ENCODE measurements at places on chromosomes 13 and 19. TPM values are rescaled to one million over a fixed set of nuclear protein-coding genes. Genes with fewer than 3 reads are reported as not detected.

Gene MAP4K1
- total RNA-seq, result 17.7 TPM

DNA sequence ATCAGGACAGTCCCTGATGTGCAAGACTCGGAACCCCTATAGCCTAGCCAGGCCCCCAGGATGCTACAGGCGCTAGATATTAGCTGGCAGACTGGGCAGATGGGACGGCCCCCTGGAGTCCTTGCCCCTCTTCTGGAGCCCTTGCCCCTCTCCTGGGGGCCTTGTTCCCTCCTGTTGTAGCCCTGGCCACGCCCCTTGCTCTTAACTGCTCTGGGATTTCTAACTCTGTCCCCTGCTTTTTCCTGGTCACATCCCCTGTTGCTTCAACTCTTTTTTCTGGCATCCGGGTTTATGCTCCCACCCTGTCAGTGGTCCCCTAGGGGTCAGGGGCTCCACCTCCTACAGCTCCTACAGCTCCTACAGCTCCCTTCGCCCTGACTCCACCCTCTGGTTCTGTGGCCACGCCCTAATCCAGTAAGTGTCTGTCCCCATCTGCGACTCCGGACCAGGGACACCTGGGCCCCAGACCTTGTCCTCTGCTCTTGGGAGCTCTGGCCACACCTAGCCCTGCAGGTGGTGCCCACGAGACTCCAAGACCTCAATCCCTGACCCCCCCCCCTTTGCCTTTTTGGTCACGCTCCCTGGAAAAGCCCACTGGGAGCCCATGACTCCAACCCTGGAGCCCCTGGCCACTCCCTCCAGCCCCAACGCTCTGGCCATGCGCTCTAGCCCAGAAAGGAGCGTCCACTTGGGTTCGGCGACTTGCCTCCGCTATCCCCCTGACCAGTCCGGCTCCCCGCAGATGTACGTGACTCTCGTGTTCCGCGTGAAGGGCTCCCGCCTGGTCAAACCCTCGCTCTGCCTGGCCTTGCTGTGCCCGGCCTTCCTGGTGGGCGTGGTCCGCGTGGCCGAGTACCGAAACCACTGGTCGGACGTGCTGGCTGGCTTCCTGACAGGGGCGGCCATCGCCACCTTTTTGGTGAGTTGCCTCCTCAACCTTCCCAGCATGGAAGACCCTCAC, 6.8 kb downstream of the PLPPR2 start:
- H3K4me1 ChIP-seq, result no peaks in the 10 kb centered on the region
- DNase-seq, result no peak
- no peak overlapping the region for H3K4me3 ChIP-seq
- no peaks in the 10 kb centered on the region for H3K36me3 ChIP-seq
- H3K27me3 ChIP-seq, result no peaks in the 10 kb centered on the region

- DNase-seq, result no peak
- peaks cover 19% of the 10 kb centered on the region for H3K36me3 ChIP-seq
- H3K27me3 ChIP-seq, result no peaks in the 10 kb centered on the region
- no peak overlapping the region for H3K27ac ChIP-seq
- peaks cover 8% of the 10 kb centered on the region for H3K4me1 ChIP-seq
Observed at GRCh38 chr19:58284199-58284598, 5.4 kb downstream of the ZNF8 start.

- no peak overlapping the region for H3K27ac ChIP-seq
- DNase-seq, result no peak
- H3K27me3 ChIP-seq, result no peaks in the 10 kb centered on the region
- H3K36me3 ChIP-seq, result no peaks in the 10 kb centered on the region
Observed at GRCh38 chr13:47726394-47726793, 274.7 kb downstream of the SUCLA2 start.

DNA sequence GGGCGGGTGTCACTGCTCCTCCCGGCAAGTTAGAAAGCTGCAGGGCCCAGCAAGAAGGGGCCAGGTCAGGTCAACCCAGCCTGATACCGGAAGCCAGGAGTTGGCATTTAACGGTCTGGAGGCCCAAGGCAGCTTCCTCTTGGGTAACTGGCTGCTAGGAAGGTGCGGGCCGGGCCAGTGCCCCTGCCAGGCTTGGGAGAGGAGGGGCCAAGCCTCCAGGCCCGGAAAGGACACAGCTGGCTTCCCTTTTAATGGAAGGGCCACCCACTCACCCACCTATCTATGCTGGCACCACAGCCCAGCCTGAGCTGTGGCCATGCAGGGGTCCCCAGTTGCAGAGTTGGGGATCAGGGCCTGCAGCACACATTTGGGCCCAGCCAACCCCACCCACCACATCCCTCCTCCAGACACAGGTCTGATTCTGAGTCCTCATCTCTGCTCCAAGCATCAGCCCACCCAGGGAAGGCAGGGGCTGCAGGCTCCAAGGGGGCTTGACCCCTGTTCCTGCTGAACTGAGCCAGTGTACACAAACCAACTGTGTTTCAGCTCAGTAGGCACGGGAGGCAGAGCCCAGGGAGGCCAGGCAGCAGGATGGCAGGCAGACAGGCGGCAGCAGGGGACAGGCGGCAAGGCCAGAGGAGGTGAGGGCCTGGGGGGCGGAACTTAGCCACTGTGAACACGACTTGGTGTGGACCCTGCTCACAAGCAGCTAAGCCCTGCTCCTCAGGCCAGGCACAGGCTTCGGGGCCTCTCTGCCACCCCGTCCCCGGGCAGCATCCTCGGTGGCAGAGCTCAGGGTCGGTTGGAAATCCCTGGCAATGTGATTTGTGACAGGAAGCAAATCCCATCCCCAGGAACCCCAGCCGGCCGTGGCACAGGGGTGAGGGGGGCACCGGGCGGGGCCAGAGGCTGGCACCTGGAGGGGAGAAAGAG, 40.8 kb downstream of the ZSWIM4 start:
- DNase-seq, result peak; percentile 59
- no peaks in the 10 kb centered on the region for H3K27me3 ChIP-seq
- H3K27ac ChIP-seq, result peak overlapping the region; percentile 83
- no peak overlapping the region for H3K4me3 ChIP-seq
- H3K36me3 ChIP-seq, result no peaks in the 10 kb centered on the region

Gene SLC25A41
- total RNA-seq, result 0.28 TPM

DNA sequence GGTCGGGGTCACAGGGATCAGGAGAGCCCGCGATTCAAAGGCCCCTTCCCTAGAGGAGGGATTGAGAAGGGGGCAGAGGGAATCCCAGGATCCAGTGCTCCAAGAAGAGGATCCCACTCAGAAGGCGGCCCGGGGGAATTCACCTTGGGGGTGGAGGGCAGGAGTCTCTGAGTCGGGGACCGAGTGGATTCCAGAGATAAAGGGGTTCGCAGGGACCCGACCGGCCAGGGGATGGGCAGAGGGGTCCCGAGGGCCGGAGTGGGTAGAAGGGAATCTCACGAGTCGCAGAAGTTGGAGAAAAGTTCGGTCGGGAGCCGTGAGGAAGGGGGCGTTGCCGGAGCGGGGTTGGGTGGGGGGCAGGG, 261 bp downstream of the PRKD2 start:
- peaks cover 6% of the 10 kb centered on the region for H3K36me3 ChIP-seq
- no peaks in the 10 kb centered on the region for H3K27me3 ChIP-seq
- H3K27ac ChIP-seq, result peak overlapping the region; percentile 86
- H3K4me1 ChIP-seq, result peaks cover 10% of the 10 kb centered on the region
- H3K4me3 ChIP-seq, result peak overlapping the region; percentile 69

Gene KLK2
- total RNA-seq, result not detected

Gene RYR1
- total RNA-seq, result 2.8 TPM

DNA sequence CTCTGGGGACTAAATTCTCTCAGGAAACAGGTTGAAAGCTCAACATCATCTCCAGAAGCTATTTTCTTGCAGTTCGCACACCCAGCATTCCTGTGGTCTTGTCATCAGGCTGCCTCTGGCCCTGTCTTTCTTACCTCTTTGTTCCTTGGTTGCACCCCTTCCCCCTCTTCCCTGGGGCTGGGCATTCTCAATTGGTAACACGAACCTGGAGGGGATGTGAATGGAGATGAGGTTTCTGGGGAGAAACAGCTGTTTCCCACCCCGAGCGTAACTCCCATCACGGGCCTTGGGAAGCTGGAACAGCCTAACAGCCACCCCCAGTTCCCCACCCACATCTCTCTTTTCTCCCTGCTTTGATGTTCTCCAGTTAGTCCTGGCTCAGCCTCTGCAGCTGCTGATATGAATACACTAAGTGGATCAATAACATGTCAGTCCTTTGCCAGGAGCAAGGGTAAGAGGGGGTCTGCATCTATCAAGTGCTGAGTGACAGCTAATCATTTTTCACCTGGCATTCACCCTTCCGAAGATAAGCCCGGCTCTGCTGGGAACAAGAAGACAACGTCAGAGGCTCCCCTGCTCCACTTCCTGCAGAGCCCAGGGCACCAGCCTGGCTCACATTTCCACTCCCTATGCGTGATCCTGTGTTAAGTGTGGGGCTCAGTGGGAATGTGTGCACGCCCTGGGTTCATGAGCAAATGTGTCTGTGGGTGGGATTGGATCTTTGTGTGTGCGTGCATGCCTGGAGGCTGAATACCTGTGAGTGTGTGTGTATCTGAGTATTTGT, 74.0 kb upstream of the KCTD15 start:
- no peak overlapping the region for H3K4me3 ChIP-seq
- no peaks in the 10 kb centered on the region for H3K36me3 ChIP-seq
- no peaks in the 10 kb centered on the region for H3K27me3 ChIP-seq
- no peak overlapping the region for H3K27ac ChIP-seq

- H3K36me3 ChIP-seq, result no peaks in the 10 kb centered on the region
- H3K4me1 ChIP-seq, result peaks cover 21% of the 10 kb centered on the region
- no peak for DNase-seq
- no peak overlapping the region for H3K4me3 ChIP-seq
Observed at GRCh38 chr13:110268061-110268460, 38.9 kb downstream of the COL4A1 start.

Gene TNNT1
- not detected for total RNA-seq

Gene ZNF66
- total RNA-seq, result 5.8 TPM

GRCh38 chr19:35341565-35342225, 6.0 kb upstream of the FFAR1 start:
- no peaks in the 10 kb centered on the region for H3K4me1 ChIP-seq
- H3K36me3 ChIP-seq, result no peaks in the 10 kb centered on the region
- no peak overlapping the region for H3K4me3 ChIP-seq
- H3K27ac ChIP-seq, result no peak overlapping the region

Gene ZNF729
- not detected for total RNA-seq

Gene ACOD1
- total RNA-seq, result not detected

Gene ADGRE3
- 0.25 TPM for total RNA-seq

Gene FBXO27
- total RNA-seq, result 8.3 TPM

DNA sequence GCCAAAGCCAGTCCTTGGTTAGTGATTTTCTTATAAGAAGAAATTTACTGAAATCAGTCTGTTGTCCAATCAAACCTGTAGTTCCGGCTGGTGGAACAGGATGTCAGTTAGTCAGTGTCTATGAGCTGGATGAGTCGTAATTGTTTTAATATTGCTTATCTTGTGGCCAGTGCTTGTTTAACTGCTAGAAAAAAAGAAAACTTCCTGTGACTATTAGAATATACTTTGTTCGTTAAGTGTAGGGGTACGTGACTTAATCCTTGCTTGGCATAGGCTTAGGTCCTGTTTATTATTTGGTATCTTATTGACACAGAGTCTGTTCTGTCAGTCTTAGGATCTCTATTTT, 1484.8 kb upstream of the MIR17HG start:
- DNase-seq, result no peak
- H3K27ac ChIP-seq, result no peak overlapping the region

Gene CPAMD8
- 64.1 TPM for total RNA-seq

DNA sequence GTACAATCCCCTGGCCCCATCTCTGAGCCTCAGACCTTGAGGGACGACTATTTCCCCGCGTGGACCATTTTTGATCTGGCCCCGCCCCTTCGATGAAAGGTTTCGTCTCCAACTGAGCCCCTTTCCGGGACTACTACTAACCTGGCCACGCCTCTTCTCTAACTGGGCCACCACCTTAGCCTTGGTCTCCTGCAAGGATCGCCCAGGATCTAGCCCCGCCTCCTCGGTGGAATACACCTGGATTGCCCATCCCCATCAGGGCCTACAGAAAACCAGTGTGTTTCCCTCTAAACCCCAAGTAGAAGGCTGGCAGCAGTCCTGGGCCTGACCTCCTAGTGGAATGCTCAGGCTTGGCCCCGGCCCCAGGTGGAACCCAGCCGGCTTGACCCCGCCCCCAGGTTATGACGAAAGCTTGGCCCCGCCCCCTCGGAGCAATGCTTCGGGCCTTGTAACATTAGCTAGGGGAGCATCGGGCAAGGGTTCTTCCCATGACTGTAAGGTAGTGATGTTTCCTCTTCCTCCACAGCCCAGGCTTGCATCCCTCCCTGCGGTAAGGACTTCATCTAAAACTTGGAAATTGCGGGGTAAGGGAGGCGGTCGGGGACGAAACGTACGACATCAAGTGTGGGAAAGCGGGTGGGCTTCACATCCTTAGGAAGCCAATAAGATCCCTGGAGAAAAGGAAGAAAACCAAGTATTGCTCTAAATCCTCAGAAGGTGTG, 9.1 kb downstream of the SPACA6 start:
- H3K4me3 ChIP-seq, result no peak overlapping the region
- H3K4me1 ChIP-seq, result peaks cover 7% of the 10 kb centered on the region
- peak overlapping the region; percentile 92 for H3K27ac ChIP-seq
- DNase-seq, result peak; percentile 86
- no peaks in the 10 kb centered on the region for H3K27me3 ChIP-seq
- H3K36me3 ChIP-seq, result peaks cover 24% of the 10 kb centered on the region

- no peak overlapping the region for H3K27ac ChIP-seq
- H3K27me3 ChIP-seq, result no peaks in the 10 kb centered on the region
- H3K4me1 ChIP-seq, result no peaks in the 10 kb centered on the region
- DNase-seq, result no peak
- H3K4me3 ChIP-seq, result no peak overlapping the region
Observed at GRCh38 chr13:44318161-44318560, 55.5 kb upstream of the SERP2 start.

DNA sequence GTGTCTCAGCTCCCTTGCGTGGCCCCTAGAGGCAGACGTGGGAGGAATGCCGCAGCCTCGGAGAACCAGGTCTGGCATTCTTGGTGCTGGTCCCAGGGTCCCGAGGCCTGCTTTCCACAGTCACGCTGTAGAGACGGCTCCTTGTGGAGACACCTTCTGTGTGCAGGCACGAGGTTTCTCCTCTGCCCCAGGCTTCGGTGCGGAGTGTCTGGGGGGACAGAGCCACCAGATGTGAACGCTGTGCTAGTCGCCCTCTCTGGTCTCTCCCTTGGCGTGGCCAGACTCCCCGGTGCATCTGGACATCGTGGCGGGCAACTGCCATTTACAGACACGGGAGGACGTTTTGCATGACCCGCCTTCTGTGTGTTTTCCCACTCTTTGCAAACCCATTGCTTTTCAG, 7.5 kb upstream of the TMEM255B start:
- H3K4me1 ChIP-seq, result no peaks in the 10 kb centered on the region
- H3K27me3 ChIP-seq, result no peaks in the 10 kb centered on the region
- no peak for DNase-seq
- no peak overlapping the region for H3K27ac ChIP-seq
- no peak overlapping the region for H3K4me3 ChIP-seq
- no peaks in the 10 kb centered on the region for H3K36me3 ChIP-seq

Measured in kidney (tissue), 22 donors.